HCT116 (cell line): ENCODE measurements at places on chromosomes 13 and 19. TPM values are rescaled to one million over a fixed set of nuclear protein-coding genes. Genes with fewer than 3 reads are reported as not detected.

Gene PCSK4
- total RNA-seq = 11.1 TPM

DNA sequence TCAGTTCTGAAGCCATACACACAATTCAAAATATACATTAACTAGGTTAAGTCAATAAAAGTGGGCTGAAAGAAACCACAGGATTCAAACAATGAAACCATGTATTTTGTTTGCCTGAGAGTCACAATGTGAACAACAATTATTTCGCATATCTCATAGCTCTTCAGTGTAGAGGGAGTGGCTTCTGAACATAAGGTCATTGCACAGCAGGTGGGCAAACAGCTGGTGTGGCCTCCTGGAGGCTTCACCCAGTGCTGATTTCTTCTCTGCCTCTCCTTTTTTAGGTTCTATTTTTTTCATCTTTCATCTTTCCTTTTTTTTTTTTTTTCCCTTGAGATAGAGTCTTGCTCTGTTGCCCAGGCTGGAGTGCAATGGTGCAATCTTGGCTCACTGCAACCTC is 40.4 kb upstream of the ZNF254 start:
- no peak for DNase-seq

GRCh38 chr19:18656337-18657086 is 19.7 kb downstream of the KLHL26 start:
- no peak for DNase-seq

GRCh38 chr19:2198317-2198716 is 34.6 kb downstream of the DOT1L start:
- no peak for DNase-seq

- DNase-seq = no peak
These were observed 670.8 kb downstream of the PCDH17 start for GRCh38 chr13:58302349-58302748.

Gene NOVA2
- total RNA-seq = 2.5 TPM

DNA sequence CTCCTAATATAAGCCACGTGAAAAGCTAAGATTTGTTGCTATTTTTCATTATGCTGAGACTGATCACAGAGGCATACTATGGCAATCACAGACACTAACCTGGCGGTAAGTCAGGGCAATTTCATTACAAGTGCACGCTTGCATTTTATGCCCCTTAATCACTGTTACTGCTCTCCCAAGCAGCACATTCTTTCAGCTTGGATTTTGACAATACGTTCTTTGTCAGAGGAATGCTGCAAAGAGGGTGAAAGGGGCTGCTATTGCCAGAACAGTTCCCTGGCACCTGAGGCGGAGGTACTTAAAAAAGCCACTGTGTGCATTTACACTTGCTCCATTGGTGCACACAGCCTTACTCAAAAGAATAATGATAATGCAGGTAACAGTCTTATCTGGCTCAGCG is 346.6 kb downstream of the RFC3 start:
- DNase-seq = no peak

DNA sequence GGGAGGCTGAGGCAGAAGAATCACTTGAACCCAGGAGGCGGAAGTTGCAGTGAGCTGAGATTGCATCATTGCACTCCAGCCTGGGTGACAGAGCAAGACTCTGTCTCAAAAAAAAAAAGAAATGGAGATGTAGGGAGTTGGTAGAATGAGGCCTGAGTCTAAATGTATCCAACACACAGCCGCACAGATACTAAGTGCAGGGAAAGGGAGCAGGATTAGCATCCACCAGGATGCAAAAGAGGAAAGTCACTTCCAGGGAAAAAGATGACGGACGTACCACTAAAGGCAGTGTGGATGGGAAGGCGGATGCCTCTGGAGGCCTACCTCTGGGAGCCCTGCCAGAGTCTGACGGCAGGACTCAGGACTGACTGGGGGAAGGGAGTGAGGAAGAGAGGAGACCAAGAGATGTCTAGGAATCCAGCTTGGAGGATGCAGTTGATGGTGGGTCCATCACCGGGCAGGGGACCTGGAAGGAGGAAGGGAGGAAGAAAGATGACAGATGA is 6.8 kb downstream of the FAM98C start:
- no peak for DNase-seq

Gene ZNF433
- total RNA-seq = not detected

- DNase-seq = no peak
These were observed 7.2 kb upstream of the SPATA13 start for GRCh38 chr13:24153347-24153746.

DNA sequence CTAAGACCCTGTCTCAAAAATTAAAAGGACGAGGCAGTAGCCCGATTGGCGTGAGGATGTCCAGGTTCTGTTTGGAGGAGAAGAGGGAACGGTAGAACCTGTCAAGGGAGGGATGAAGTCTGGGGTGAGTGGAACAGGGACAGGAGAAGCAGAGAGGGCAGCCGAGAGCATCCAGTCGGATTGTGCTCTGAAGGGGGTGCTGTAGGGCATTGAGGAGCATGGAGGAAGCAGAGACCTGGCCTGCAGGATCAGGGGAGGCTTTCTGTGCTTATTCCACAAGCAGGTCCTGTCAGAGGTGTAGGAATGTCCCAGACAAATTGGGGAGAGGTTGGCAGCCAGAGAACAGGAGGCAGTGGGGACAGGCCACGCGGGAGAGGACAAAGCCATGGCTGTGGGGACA is 14.1 kb downstream of the AP2A1 start:
- DNase-seq = no peak

DNA sequence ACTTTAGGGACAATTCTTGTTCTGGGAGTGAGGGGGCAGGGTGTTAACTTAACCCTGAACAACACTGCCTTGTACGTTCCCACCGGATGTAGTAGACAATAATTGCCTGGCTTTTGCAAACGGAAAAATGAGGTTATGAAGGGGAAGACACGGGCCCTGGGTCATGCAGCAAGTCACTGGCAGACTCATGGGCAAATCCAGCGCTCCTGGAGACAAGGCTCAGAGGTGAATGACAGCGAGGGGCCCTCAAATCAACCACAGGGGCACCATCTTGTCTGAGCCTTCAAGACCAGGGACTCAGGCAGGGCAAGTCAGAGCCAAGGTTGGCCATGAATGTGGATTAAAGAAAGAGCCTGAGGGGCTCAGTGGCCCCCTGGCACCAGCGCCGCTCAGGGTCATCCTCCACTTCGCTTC is 2.8 kb downstream of the RASA3 start:
- no peak for DNase-seq

DNA sequence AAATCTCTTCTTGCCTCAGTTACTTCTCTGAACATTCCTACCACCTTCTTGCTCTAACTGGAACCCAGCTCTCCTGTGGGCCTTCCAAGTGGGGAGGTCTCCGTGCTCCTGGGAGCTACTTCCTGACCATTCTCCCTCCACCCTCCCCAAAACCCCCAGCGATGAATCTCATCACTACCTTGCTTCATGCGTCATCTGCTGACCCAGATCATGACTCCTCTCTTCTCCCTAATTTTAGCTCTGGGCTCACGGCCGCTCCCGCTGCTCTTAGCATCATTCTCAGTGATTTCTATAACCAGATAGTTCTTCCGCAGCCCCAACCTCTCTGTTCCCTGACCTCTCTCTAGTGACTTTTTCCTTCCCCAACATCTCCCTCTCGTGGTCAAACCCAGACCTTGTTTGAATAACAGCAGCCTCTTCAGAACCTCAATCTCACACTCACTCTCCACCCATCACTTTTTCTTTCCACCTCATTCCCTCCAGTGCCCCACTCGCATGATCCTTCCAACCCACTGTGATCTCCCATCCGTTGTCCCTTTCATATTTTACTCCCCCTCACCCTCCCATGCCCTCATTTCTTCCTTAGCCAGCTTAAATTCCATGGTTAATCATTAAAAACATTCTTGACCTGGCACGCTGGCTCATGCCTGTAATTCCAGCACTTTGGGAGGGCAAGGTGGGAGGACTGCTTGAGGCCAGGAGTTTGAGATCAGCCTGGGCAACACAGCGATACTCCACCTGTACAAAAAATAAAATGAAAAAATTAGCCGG is 21.8 kb downstream of the MRPS12 start:
- DNase-seq = no peak

Gene KLK12
- not detected for total RNA-seq
